ENCODE measurements at places on chromosomes 1 and 21.

DNA sequence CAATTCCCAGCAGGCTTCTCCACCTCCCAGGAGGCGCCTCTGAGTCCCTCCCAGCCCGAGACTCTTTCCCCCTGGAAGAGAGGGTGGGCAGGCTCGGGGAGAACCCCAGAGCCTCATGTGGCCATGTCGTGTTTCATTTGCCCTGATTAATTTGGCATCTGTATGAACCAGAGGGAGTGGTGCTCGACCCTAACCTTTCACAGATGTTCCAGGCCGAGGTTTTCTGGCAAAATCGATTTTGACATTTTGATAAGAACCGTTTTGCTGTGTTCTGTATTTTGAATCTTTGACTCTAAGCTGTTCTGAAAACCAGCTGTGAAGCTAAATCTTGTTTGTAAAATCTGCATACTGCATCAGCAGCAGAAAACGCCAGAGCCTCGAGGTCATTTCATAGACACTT is 367.4 kb downstream of the CAMTA1 start:
- DNase-seq = no peak

DNA sequence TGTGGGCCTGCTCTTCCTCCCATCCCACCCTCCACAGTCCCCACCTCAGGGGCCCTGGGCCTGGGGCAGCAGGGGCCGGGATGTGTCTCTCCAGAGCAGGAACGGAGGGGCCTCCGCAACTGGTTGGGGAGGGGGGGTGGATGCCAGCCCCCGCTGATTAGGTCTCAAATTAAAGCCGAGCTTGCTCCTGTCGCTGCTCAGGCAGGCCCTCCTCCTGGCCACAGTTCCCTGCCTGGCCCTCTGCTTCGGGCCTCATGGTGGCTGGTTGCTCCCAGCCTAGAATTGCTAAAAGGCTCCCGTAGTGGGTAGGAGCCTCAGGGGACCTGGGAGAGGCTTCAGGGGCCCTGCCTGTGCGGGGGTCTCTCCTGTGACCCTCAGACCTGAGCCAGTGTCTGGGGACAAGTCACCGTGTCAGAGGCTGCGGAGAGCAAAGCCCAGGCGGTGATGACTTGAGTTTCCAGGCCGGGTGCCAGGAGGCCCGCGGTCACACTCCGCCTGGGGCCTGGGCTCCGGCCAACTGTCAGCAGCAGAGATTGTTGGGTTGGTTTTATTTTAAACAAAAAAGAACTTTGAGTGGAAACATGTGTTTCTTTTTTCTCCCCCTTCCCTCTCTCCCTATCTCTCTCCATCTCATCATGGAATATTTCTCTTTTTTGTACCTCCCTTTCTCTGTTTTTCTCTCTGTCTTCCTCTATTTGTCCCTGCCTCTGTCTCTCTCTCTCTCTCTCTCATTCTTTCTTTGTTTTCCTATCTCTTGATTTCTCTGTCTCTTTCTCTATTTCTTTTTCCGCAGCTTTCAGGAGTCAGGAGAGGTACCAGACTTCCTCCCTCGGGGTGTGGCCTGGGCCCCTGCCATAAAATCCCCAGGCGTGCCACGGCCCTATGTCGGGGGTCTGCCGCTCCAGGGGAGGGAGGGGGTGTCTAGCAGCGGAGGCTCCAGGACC is 20.0 kb upstream of the EPHA2 start:
- no peak for DNase-seq

GRCh38 chr1:113534130-113534817 is 144.0 kb downstream of the MAGI3 start:
- no peak for DNase-seq

- no peak for DNase-seq
These were observed 8.8 kb downstream of the FMN2 start for GRCh38 chr1:240100371-240100934.

DNA sequence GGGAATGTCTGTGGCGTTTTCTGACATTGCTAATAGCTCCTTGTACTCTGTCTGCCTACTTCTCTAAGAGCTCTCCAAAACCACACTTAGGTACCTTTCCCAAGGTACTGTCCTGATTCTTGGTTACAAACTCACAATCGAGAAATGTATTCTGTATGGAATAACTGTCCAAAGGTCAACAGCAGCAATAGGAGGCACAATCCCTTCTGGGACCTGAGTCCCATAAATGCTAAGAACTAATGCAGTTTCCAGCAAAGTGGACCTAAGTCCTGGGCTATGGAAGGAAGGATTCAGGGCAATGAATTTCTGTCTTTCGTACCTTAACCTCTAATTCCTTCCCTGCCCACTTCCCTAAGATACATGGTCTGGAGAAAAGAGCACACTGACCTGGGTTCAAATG is 59.7 kb downstream of the DMAP1 start:
- DNase-seq = no peak

DNA sequence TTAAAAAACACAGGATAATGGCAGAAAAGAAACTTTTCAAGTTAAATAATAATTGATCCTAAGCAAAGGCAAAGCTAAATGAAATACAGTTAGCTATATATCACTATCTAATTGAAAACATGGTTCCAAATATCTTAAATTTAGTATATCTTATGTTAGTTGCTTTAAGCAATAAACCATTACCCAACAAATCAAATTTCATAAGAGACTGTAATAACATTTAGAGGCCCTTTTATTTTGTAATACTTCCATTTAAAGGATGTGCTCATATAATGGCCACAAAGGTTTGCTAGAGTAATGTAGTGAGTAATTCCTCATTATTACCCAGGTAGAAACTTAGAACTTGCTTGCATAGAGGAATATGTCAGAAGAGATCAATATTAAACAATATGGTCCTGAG is 32.3 kb downstream of the RPL5 start:
- DNase-seq = no peak

DNA sequence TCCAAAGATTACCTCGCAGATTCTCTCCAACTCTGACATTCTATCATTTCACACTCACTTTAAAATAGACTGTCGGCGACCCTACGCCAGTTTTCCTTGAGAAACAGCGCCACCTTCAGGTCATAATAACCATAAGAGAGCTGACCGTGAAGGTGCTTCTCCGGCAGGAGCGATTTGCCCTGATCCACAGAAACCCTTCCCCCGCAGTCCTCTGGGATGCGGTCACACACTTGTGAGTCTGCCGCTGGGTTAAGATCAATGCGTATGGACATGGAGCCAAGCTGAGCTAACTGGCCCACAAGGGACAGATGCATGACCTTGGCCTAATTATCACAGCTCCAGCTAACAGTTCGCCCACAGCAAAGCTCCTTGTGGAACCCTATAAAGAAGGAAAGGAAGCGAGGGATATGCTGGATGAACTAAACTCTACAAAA is 32.8 kb upstream of the IFNAR2 start:
- DNase-seq = peak; percentile 67

GRCh38 chr1:244325056-244325758 is 126.5 kb downstream of the ADSS2 start:
- DNase-seq = no peak

DNA sequence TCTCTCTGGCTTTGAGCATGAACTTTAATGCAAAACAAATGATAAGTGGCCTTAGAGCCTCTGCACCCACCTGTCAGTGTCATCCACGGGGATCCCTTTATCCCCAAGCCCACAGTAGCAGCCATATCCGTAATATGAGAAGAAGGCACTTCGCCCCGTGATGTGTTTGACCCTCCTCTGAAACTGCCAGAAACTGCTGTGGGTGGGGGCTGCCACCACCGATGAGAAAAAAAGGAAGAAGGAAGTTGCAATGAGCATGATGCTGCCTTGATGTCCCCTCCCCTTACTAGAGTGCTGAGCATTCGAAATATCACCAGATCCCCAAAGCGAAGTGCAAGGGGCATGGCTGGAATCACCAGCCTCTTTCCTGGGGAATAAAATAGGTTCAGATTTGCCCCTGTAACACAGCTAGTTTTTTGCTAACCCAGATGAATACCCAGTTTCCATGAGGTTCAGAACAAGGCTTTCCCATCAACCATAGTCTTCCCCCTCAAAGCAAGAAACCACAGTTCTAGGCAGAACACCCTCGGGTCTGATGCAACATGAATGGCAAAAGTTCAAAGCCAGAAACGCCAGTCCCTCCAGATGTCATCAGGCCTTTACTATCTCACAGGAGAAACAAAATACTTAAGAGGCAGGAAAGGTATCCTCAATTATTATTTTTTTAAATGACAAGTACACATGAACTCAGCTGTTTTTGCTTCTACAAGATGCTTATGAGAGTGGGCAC is 10.8 kb upstream of the UBXN10 start:
- no peak for DNase-seq

DNA sequence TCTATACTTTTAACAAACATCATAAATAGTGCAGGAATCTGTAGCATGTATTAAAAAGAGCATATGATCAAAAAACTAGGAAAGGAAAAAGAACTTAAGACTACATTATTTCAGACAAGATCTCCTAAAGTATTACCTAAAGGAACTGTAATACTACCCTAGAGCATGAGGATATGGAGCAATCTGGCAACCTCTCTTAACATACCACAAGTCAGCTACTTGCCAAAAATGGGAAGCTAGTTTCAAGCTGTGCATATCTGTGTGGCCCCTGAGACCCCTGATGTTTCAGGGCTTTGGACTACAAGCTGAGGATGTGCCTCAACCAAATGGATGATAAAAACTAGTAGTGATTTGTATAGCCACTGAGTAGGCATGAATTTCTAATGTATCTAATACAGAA is 525.6 kb downstream of the PTBP2 start:
- DNase-seq = no peak

DNA sequence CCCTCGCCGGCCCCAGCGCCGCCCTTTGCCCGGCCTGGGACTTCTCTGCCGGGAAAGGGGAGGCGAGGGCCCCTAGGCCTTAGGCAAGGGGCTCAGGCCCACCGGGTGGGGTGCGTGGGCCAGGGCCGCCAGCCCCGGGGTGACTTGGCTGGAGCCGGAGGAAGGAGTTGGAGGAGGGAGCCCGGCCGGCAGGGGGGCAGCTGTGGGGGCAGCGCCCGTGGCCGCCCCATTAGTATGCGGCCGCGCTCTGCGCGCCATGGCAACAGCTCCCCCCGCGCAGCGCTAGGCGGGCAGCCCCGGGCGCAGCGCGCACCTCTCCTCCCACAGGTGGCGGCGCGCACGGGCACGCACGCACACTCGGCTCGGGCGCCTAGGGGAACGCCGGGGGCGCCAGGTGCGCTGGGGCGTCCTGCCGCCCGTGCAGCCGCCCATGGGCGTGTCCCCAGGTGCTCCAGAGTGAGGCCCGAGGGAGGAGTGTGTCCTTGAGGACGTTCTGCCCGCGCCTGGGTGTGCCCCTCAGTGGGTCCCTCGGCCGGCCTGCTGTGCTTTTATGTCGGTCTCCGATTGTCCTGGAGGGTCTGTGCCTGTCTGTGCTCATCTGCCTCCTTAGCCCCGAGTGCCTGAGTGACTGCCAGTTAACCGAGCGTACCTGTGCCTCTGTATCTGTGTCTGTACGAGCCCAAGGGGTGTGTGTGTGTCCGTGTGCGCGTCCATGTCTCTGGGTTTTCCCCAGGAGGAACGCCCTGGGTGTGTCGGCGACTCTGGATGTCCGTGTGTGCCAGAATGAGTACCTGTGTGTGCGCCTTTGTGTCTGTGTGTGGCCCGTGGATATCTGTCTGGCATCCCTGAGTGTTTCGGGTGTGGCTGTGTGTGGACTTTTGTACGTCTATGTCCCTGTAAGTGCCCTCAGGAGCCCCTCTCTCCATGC is 38.2 kb upstream of the WASF2 start:
- DNase-seq = peak; percentile 32

GRCh38 chr1:168019407-168019806 is 82.5 kb upstream of the MPC2 start:
- no peak for DNase-seq

GRCh38 chr1:168135921-168136708 is 615 bp downstream of the GPR161 start:
- peak; percentile 33 for DNase-seq

DNA sequence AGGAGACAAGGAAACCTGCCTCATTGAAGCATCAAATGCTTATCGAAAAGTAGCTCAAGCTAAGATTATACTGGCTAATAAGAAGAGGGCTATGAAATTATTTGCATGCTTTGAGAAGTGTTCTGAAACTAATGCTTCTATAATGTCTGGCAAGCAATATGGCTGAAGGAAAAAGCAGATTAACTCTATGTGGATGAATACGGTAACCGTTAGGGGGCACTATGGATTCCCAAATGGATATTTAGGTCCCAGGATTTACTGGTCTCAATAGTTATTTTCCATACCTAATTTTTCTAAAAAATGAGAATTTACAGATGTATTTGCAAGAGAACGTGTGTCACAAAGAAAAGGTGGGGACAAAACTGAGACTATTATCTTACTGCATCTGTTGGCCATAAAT is 34.6 kb upstream of the RRP15 start:
- no peak for DNase-seq

GRCh38 chr1:5949085-5949760 is 43.0 kb downstream of the NPHP4 start:
- DNase-seq = no peak

DNA sequence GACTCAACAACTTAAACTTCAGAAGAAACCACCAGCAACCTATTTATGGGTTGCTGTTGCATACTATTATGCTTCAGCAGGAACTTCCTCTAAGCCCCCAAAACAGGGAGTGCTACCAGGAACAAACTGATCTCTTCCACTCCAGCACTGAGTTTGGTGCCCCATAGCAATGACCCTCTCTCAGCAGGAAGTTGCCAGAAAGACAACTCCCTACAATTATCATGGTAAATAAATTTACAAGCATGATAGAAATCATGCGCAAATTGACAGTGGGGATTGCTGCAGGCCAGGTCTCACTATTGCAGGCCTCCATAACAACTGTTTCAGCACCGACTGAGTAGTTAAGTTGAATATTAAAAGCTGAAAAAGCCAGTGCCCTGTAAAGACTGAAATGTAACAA is 180.6 kb downstream of the PLA2G4A start:
- DNase-seq = no peak

DNA sequence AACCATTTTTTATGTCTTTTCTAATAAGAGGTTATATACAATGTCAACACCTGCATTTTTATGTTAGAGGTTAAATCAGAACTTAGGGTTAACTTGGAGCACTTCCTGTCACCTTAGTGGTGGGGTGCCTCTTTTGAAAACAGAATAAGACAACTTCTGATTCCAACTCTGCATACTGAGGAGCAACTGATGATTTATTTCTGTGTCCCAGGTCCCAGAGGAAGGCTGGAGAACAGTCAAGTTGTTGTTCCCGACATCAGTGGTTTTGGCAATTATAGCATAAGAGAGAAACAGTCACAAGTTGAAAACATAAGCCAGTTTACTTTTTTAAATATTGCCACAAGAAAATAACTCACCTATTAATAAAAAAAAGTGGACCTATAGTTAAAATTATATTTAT is 871.0 kb upstream of the ADAMTS5 start:
- DNase-seq = no peak

DNA sequence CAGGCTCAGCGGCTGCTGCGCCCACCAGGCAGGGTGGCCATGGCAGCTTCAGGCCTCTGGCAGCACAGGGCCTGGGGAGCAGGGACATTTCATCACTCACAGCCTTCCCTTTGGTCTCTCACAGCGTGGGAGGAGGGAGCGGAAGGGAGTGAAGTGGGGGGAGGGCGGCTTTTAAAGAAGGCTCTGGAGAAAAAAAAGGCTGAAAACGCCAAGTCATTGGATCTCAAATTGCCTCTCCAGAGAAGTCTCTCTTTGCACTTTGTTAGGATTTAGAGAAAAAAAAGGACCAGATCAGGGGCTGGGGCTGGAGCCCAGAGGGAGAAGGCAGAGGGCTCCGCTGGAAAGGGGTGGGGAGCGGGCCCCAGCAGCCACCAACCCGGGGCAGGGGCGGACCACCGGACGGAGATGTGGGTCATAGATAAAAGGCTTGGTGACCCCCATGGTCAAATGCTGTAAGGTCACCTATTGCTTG is 209.9 kb downstream of the GRIK3 start:
- DNase-seq = no peak

Measured in endothelial cell (in vitro differentiated cells).